ENCODE measurements at places on chromosomes 2 and 18.

DNA sequence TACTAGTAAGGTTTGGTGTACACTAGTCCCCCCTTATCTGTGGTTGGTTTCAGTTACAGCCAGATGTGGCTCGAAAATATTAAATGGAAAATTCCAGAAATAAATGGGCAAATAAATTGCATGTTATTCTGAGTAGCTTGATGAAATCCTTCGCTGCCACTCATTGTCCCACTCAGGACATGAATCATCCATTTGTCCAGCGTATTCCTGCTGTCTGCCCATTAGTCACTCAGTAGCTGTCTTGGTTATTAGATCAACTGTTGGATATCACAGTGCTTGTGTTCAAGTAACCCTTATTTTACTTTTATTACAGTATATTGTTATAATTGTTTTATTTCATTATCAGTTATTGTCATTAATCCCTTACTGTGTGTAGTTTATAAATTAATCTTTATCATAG lies 21.7 kb downstream of the ZDBF2 start:
- DNase-seq = no peak

DNA sequence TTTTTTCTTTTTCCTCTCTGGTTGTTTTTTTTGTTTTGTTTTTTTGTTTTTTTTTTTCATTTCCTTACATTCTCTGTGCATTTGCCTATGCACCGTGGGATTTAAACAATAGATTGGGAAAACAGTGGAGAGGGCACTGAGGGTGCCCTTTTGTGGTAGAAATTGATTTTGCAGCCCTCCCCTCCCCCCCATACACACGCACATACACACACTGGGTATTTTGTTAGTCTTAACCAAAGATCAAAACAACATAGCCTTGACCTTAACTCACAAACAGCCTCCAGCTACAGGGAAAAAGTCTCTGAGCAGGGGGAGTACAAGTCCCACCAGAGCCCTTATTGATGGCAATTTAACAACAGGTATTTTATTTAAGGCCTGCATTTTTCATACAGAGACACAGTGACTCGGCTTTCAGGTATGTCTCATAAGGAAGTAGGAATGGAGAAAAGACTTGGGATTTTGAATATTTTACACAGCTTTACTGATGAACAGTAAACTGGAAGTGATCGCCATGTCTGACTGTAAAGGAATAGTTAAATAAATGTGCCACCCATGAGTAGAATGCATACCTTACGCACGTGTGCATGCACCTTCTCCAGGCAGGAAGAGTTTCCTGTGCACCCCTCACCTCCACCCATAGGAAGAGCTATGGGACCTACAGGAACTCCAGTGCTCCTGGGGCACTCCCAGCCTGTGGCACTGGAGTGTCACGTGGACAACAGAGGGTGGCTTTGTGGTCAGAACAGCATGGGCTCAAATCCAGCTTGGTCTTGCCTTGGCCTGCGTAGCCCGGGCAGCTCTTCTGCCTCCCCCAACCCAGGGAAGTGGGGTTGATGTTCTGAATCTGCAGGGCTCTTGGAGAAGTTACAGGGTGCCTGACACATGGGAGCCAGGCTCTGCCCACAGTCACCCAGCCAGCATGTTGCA lies 266.4 kb downstream of the ANAPC1 start:
- no peak for DNase-seq

- DNase-seq = no peak
These were observed 124.2 kb downstream of the NFATC1 start for GRCh38 chr18:79519751-79520477.

DNA sequence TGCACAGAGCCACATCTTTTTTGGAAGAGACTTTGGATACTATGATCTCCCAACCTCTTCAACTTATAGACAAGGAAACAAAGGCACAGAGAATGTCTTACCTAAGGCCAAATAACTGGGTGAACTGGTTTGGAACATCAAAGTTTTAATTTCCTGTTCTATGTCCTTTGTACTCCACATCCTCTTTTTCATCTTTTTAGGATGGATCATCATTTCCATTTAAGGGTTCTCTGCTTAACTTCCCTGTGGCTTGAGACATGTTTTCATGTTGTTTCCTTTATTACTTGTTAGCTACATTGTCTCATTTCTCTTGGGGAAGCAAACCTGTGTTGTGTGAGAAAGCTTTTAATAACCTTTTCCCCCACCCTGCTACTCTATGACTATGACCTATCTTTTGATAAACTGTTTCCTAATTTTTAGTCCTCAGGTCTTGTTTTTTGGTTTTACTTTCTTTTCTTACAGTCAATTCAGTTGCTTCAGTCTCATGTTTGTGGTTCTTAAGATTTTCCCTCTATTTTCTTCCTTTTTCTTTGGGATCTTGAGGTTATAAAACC lies 22.5 kb upstream of the RMND5A start:
- no peak for DNase-seq

DNA sequence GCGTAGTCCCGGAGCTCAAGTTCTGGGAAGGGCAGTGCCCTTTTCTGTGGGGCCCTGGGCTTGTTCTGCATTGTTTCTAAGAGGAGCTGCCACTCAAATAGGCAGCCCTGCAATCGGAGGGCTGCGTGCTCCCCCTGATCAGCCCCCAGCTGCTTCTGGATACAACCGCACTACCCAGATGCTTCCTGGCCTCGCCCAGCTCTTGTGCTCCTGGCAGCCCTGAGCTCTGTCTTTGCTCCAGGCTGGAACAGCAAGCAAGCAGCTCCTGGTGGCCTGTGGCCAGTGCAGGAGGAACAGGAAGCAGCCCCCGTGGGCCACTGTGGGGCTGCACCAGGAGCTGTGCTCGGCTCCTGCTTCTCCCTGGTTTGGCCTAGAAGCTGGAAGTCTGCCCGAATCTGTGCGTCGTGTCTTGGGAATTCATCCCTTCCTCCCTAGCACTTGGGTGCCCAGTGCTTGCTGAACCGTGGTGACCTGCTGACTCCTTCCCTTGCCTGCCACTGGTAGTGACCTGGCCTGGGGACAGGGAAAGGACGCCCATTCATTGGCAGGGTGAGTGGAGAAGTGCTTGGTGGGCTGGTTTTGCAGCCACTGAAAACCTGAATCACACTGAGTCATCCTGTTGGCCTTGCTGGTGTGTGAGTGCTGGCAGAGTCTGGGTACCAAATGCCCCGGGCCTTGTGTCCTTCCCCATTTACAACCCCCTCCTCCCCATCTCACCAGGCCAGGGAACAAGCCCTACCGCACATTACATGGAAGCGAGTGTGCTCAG lies 27.3 kb upstream of the NTSR2 start:
- no peak for DNase-seq

DNA sequence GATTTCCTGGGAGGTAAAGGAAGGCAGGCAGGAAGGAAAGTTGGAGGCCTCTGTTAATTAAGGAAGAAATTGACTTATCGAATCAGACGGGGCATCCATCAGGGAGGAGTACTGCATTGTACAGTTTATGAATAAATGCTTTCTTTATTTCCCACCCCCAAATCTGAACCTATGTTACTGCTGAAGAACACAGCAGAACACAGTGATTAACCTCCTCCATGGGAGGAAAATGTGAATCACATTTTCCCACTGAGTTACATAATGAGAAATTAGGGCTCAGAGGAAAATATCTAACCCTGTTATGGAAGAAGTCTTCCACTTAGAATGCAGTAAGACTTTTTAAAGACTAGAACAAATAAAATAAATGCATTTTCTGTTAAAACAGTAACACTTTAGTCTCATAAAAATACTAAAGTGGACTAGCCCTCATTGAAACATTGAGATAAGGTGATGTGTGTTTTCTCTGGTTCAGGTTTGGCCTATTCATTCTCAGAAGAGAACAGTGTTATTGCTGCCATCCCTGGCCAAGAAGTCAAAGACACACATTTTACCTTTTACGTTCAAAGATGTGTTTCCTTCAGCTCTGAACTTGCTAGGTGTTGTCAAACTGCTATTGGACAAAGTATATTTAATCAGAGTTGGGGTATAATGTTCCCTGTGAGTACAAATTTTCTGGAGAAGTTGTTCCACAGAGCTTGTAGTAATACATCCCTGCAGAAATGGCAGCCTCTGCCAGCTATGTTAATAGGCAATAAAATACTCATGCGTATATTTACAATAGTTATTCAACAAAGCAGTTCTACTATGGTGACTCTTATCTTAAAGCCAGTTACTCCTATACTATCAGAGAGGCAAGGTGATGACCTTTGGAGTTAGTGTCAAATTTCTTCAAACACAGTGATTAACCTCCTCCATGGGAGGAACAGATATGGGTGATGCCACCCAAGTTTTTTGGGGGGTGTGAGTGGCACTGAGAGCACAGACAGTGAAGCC lies 11.1 kb downstream of the DNAH6 start:
- DNase-seq = no peak

GRCh38 chr2:202566286-202566685 lies 68.5 kb upstream of the FAM117B start:
- DNase-seq = no peak

GRCh38 chr2:107380912-107381311 lies 445.8 kb upstream of the RGPD4 start:
- no peak for DNase-seq

- DNase-seq = peak; percentile 21
These were observed 655 bp downstream of the ACTR3 start for GRCh38 chr2:113890253-113891235.

DNA sequence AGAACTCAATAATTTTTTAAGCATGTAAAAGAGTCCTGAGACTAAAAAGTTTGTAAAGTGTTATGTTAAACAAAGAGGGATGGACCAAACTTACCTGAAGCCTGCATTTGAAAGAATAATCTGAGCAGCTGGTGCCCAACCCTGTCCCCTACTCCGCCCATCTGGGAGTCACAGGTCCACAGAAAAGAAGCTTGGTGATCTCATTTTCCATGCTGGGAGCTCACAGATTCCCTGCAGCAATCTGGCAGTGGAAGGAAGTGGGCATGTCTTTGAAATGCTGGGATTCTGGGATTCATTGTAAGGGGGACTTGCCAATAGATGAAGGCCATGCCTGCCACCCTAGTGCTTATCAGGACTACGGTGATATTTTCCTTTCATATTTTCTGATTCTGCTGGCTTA lies 17.9 kb downstream of the CDH2 start:
- no peak for DNase-seq

GRCh38 chr2:30768708-30769480 lies 38.4 kb downstream of the CAPN13 start:
- no peak for DNase-seq

- no peak for DNase-seq
These were observed 58.2 kb downstream of the GREB1L start for GRCh38 chr18:21300035-21300907.

- no peak for DNase-seq
These were observed 34.7 kb downstream of the ST3GAL5 start for GRCh38 chr2:85854166-85854509.

DNA sequence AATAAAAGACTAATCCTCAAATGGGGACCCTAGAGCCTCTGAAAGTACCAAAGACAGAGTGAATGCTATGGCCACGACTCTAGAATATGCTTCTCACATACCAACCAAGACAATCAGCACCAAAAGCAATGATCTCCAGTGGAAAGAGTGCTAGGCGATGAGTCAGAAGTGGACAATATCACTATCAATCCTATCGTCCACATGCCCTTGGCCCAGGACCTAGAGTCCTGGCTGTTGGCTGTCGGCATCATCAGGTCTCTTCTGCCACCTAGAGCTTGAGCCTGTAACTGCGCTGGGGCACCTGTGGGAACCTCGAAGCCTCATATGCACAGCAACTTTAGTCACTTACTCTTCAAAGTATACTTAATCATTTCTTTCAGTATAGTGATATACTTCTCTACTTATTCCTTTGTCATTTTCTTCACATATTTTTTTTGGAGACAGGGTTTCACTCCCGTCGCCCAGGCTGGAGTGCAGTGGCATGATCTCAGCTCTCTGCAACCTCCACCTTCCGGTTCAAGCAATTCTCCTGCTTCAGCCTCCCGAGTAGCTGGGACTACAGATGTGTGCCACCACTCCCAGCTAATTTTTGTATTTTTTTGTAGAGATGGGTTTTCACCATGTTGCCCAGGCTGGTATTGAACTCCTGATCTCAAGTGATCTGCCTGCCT lies 29.7 kb downstream of the NOL10 start:
- DNase-seq = no peak

- DNase-seq = no peak
These were observed 93.3 kb downstream of the ICA1L start for GRCh38 chr2:202778217-202778616.

- DNase-seq = no peak
These were observed 23.4 kb downstream of the SNTG2 start for GRCh38 chr2:974054-974453.

GRCh38 chr2:53708988-53709387 lies 58.6 kb upstream of the CHAC2 start:
- no peak for DNase-seq

DNA sequence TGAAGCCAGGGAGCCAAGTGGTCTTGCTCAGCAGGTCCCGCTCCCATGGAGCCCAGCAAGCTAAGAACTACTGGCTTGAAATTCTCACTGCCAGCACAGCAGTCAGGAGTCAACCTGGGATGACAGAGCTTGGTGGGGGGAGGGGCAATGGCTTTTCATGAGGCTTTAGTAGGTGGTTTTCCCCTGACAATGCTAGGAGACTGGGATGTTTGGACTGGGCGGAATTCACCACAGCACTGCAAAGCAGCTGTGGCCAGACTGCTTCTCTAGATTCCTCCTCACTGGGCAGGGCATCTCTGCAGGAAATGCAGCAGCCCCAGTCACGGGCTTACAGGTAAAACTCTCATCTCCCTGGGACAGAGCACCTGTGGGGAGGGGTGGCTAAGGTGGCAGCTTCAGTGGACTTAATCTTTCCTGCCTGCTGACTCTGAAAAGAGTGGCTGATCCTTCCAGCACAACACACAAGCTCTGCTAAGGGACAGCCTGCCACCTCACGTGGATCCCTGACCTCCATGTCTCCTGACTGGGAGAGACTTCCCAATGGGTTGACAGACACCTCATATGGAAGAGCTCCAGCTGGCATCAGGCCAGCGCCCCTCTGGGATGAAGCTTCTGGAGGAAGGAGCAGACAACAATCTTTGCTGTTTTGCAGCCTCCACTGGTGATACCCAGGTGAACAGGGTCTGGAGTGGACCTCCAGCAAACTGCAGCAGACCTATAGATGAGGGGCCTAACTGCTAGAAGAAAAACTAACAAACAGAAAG lies 349.7 kb upstream of the ST6GAL2 start:
- no peak for DNase-seq

- DNase-seq = no peak
These were observed 21.5 kb downstream of the EPG5 start for GRCh38 chr18:45945669-45946068.
